RCC 7860 (cell line): ENCODE measurements at places on chromosomes 11 and 22.
A peak's percentile ranks its signal among the peaks of the same experiment; 100 is the strongest.

- DNase-seq, result no peak
Observed at GRCh38 chr11:134277183-134278001, 1.2 kb downstream of the GLB1L3 start.

DNA sequence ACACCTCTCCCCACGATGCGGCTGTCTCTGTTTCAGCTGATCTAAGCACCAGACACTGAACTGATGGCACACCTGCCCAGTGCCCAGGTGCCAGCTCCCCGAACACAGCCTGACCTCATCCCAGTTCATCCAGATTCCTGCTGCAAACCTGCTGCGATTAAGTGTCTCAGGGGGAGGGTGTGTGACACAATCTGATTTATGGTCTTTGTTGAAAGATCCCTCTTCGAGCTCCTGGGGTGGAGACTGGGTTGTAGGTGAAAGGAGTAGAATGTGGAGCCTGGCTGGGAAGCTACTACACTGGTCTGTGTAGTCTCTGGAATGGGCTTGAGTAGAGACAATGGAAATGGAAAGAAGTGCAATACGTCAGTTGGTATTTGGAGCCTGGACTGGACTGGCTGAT lies 390.3 kb downstream of the SHANK2 start:
- DNase-seq, result no peak

- no peak for DNase-seq
Observed at GRCh38 chr22:48279461-48279756, 1517.0 kb downstream of the TBC1D22A start.

DNA sequence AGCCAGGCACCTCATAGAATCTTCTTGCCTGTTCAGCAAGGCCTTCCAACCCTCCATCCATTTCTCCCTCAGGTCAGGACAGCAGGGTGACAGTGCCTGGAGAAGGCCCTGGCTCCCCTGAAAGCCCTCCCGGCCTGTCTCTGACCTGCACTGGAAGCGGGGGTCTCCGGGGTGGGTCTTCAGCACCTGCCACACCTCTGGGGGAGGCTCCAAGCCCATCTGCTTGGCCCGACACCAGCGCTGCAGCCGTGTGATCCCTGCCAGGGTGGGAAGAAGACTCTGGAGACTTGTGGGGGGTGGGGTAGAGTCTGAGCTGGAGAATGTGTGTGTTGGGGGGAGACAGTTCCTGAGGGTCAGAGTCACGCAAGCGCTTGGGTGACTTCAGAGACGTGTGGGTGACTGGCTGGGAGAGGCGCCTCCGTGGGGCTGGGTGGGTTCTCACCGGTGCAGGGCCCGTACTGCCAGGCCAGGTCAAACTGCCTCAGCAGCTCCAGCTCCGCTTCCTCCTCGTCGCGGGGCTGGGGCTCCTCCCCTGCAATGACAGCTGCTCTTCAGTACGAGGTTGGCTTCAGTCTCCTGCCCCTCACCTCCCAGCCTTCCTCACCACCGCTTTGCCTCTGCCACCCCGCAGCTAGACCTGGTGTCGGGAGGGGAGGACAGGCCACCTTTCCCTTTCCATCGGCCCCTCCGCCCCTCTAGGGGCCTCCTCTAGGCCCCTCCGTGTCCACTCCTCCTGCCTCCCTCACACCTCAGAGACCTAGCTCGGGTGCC lies 615 bp downstream of the POLD4 start:
- DNase-seq, result peak; percentile 40

GRCh38 chr11:128575961-128576350 lies 11.4 kb downstream of the ETS1 start:
- DNase-seq, result no peak

- DNase-seq, result no peak
Observed at GRCh38 chr22:27231266-27231665, 570.3 kb downstream of the MN1 start.

GRCh38 chr11:119320776-119321524 lies 4.0 kb upstream of the MCAM start:
- DNase-seq, result no peak

- no peak for DNase-seq
Observed at GRCh38 chr11:40921246-40921645, 538.2 kb downstream of the LRRC4C start.

GRCh38 chr11:95398437-95399112 lies 167.6 kb upstream of the SESN3 start:
- no peak for DNase-seq

- no peak for DNase-seq
Observed at GRCh38 chr11:19696073-19696472, 16.6 kb upstream of the NAV2 start.

- no peak for DNase-seq
Observed at GRCh38 chr11:2518111-2518982, 73.5 kb downstream of the KCNQ1 start.

- no peak for DNase-seq
Observed at GRCh38 chr11:63490551-63491239, at the start of gene PLAAT5. PLAAT5 (minus strand) TSS chr11:63491167; CDS start chr11:63491034, 133 bp downstream.
